ENCODE measurements at places on chromosomes 16 and 17.

DNA sequence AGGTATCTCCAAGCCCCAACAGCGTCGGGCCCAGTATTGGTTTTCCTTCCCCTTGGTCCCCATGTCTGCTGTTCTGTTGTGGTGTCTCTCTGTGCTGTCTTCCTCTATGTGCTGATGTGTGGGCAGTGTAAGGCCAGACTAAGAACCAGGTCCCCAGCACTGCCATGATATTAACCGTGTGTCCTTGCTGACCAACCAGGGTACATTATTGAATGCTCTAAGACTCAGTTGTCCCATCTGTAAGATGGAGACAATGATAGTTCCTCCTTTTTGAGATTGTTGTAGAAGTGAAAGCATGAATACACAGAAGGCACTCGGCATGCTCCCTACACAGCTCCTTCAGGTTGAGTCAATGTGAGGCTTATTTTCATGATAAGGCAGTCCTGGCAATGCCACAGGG lies 20.6 kb downstream of the AOC3 start:
- no peak for DNase-seq

GRCh38 chr17:22600644-22601298 lies 908.4 kb downstream of the KCNJ18 start:
- DNase-seq, result no peak

DNA sequence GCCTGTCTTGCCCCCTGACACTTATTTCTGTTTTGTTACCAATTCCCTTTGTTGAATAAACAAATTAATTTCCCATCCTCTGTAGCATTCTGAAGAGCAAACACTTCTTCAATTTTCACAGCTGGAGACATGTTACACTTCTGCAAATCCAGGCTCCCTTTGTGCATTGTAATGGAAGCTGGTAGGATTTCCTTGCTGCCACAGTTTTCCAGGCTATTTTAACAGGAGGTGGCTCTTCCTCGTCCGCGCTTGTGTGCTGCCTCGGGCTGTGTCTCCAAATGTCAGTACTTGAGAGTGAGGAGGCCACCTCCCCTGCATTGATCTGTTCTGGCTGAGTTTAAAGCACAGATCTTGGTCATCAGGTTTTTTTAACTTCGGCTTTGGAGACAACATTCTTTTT lies 40.0 kb downstream of the SOST start:
- no peak for DNase-seq

DNA sequence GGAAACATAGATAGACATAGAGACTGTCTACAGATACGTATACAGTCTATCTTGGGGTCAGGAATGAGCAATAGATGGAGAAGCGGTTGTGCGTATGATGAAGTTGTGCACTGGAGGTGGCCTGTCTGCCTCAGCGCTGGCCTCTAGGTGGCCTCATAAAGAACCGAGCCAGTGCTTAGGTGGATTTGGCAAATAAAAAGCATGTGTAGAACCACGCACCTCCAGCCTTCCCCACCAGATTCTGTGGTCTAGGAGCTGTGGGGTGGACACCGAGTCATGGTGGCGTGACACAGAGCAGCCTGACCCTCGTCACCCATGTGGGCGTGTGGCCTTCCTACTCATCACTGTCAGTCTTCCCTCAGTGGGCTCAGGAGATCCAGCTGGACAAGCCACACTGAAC lies 34.0 kb downstream of the PGS1 start:
- peak; percentile 17 for DNase-seq

GRCh38 chr17:68860941-68861340 lies 94.3 kb downstream of the ABCA8 start:
- DNase-seq, result no peak

DNA sequence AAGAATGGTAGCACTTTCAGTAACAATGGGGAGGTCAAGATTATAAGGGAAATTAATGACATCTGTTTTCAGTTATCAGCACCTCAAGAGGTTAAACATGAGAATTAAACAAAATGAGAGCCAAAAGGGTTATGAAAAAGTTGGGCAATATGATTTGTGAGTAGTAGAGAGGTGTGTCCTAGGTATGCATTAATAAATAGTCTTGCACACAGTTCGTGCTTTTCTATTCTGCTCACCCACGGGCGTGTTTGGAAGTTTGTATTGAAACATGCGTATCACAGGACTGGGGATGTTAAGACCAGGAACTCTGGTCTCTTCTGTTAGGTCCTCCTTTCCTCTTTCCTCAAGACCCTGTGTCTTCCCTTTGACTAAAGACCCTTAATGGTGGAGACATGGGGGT lies 6.0 kb downstream of the BPTF start:
- no peak for DNase-seq

DNA sequence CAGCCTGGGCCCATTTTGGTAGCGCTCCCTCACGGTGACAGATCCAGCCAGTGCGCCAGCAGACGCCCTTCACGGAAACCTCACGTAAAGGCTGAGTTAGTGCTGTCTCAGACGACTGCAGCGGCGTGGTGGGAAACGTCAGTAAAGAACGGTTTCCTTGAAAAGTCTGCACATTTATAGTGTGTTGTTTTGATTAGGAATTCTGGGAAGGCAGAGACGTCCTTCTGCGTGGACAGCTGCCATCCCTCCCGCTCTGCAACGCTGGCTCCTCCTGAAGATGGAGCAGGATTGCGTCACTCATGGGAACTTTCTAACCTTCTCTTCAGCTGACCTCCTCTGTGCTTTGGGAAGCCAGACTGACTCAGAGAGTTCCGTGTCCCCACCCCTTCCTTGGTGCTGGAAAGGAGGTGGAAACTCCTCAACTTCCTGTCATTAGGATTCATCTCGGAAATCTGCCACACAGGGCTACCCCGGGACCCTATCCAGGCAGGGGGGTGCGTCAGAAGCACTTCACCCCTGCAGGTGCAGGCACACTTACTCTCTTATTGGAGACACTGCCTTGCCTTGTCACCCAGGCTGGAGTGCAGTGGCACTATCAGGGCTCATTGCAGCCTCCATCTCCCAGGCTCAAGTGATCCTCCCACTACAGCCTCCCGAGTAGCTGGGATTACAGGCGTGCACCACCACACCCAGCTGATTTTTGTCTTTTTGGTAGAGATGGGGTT lies 24.3 kb upstream of the CRISPLD2 start:
- no peak for DNase-seq

DNA sequence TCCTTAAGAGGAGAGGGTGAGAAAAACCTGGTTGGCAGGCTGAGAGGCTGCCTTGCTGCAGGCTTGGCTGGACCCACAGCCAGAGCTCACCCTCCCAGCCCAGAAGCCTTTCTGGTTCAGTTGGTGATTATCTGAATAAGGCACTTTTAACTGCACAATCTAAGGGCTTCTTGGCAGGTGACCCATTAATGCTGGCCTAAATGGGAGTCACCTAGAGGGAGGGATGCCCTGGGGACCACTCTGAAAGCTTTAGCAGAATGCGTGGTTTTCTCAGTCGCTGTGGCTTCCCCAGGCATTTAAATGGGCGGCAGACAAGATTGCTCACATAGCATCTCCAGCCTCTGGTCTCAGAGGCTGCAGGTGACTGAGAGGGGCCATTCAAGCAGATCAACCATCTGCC lies 33.2 kb upstream of the SHISA9 start:
- no peak for DNase-seq

- no peak for DNase-seq
Observed at GRCh38 chr17:37512442-37513068, 22.9 kb downstream of the DUSP14 start.

DNA sequence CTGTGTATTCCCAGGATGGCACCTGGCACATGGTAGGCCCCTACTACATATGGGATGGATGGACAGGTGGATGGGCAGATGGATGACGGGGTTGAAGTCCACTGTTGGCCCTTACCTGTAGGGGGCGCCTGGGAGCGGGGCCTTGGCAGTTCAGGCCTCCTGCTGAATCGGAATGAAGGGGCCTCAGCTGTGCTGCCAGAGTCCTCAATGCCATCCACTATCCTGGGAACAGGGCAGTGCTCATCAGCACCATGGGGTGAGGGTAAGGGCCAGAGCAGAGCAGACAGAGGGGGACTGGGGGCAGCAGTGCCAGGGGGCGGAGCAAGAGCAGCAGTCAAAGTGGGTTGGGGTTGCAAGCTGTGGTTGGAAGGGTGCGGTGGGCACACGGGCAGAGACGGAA lies 8.3 kb upstream of the RAB5C start:
- DNase-seq, result no peak

- DNase-seq, result no peak
Observed at GRCh38 chr17:31476525-31477416, 85.3 kb downstream of the RAB11FIP4 start.

GRCh38 chr17:17696085-17696484 lies 14.8 kb downstream of the RAI1 start:
- no peak for DNase-seq

DNA sequence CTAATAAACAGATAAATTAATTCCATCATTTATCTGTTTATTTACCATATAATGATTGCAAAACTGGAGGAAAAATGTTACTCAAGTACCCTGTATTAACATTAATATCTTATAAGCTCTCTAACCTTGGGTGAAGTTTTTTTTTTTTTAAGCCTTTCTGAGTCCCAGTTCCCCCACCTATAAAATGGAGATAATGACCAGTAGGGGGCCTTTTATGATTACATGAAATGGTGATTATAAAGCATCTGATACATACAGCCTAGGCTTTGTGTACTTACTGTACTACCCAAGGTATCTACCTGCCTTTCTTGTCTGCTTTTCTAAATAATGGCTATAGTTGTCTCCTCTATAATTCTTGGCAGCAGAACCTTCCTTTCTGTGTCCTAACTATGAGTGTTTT lies 22.6 kb downstream of the LRRC36 start:
- no peak for DNase-seq

DNA sequence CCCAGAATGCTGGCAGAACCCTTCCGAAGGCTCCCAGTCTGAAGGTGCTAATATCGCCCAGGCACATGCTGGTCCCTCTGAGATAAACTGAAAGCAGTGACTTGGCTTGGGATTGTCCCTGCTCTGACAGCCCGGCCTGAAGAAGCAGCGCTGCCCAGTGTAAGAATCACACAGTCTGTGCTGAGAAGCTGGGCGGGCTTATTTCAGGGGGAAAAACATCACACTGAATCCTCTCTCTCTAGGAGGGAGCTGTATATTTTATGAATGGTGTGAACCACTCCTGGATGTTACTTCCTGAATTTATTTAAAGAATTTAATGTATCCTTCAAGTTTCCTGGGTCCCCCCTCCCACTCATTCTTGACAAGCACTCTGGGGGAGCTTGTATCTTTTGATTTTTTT lies 36.3 kb downstream of the GAS7 start:
- DNase-seq, result no peak

DNA sequence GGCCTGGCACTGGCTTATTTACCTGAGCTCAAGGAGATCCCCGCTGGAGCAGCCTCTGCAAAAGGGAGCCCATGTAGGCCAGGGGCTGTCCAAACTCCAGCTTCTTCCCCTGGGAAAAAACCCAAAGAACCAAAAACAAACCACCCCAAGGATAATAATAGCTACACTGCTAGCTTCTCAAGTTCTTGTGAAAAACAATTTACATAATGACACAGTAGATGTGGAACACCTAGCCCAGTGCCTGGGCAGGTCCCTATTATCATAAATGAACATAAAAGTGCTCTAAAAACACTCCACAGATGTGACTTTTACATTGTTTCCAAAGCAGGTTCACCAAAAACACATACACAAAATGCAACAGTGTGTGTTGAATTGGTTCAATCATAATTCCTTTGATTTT lies 27.3 kb downstream of the CENPV start:
- no peak for DNase-seq

DNA sequence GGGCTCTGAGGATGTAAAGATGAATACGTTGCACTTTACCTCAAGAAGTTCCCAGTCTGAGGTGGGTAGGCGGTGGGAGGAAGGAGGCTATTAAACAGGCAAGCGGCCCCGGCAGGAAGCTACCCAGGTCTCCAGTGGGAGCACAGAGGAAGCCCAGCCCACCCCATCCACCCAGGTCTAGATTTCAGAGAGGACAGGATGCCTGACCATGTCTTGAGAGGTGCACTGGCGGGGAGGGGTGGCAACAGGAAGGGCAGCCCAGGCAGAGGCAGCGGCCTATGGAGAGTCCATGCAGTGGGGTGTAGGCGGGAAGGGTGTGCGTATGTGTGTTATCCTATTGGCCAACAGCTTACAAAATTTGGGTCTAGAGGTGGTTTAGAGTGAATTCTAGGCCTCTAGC lies 13.9 kb downstream of the SARM1 start:
- no peak for DNase-seq

DNA sequence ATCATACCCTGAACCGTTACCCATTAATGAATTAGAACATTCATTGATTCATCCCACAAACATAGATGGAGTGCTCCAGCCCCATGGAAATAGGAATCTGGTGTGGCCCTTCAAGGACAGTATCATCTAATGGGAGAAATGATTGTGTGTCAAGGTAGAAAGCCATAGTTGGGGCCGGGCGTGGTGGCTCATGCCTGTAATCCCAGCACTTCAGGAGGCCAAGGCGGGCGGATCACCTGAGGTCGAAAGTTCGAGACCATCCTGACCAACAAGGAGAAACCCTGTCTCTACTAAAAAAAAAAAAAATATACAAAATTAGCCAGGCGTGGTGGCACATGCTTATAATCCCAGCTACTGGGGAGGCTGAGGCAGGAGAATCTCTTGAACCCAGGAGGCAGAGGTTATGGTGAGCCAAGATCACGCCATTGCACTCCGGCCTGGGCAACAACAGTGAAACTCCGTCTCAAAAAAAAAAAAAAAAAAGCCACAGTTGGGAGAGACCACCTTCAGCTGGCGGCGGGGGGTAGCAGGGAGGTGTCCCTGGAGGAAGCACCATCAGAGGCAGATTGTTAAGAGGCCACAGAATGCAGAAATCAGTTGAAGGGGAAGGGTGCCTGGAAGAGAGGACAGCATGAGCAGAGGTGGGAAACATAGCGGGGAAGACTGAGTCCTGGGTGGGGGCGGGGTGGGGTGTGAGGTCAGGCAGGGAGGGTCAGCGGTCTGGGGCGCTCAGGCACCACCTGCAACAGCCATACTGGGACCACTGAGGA lies 60.0 kb downstream of the USP22 start:
- no peak for DNase-seq

DNA sequence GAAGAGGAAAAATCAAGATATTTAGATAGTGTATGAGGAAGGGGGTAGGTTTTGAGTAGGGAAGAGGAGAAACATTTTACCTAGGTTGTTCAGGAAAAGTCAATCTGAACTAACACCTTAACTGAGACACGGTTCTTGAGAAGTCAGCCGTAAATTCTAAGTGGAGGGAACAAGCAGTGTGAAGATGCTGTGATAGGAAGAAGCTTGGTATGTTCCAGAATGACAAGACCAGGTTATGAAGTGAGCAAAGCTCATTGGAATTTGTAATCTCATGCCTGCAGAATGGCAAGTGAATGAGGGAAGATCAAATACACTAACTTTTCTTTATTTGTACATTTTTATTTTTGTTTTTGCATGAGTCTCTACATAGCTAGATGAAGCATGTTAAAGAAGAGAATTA lies 307.6 kb downstream of the ZFHX3 start:
- DNase-seq, result no peak

Data from central memory CD4-positive, alpha-beta T cell (primary cell).